ENCODE measurements at places on chromosomes 2 and 18. TPM values are rescaled to one million over a fixed set of nuclear protein-coding genes. Genes with fewer than 3 reads are reported as not detected.

- H3K4me3 ChIP-seq, result no peak overlapping the region
- no peak overlapping the region for H3K27ac ChIP-seq
- DNase-seq, result no peak
- H3K36me3 ChIP-seq, result no peaks in the 10 kb centered on the region
- peaks cover 62% of the 10 kb centered on the region for H3K27me3 ChIP-seq
These were observed 2.0 kb downstream of the BCL2 start for GRCh38 chr18:63317556-63317946.

DNA sequence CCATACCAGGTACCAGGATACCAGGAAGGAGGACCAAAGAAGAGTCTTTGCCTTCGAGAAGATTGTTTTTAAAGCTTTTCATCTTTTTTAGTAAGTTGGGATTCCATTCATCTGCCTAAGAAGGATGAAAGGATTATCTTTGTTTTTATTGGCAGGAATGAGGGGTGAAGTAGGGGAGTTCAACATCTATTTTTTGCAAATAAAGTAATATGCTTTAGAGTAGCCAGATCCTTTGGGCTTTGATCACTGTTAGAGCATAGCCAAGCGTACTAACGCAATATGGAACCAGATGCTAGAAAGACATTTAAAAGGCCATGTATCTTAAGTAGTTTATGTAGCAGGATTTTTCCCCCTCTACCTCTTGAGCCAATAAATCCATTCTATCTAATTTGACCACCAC is 133.0 kb downstream of the PRPF40A start:
- H3K36me3 ChIP-seq, result no peaks in the 10 kb centered on the region
- no peaks in the 10 kb centered on the region for H3K27me3 ChIP-seq
- DNase-seq, result no peak
- H3K4me3 ChIP-seq, result no peak overlapping the region
- peaks cover 8% of the 10 kb centered on the region for H3K4me1 ChIP-seq

GRCh38 chr18:26768385-26768784 is 97.1 kb downstream of the AQP4 start:
- peaks cover 7% of the 10 kb centered on the region for H3K4me1 ChIP-seq
- H3K4me3 ChIP-seq, result no peak overlapping the region
- no peak overlapping the region for H3K27ac ChIP-seq
- DNase-seq, result peak; percentile 22

SLC35G4 gene
- not detected for total RNA-seq

GRCh38 chr2:170206246-170206645 is 28.3 kb downstream of the MYO3B start:
- H3K27me3 ChIP-seq, result no peaks in the 10 kb centered on the region
- no peak overlapping the region for H3K27ac ChIP-seq
- no peak overlapping the region for H3K4me3 ChIP-seq
- H3K36me3 ChIP-seq, result no peaks in the 10 kb centered on the region
- H3K4me1 ChIP-seq, result no peaks in the 10 kb centered on the region
- DNase-seq, result no peak

OR6B2 gene
- not detected for total RNA-seq

DUSP2 gene
- total RNA-seq, result not detected

DNA sequence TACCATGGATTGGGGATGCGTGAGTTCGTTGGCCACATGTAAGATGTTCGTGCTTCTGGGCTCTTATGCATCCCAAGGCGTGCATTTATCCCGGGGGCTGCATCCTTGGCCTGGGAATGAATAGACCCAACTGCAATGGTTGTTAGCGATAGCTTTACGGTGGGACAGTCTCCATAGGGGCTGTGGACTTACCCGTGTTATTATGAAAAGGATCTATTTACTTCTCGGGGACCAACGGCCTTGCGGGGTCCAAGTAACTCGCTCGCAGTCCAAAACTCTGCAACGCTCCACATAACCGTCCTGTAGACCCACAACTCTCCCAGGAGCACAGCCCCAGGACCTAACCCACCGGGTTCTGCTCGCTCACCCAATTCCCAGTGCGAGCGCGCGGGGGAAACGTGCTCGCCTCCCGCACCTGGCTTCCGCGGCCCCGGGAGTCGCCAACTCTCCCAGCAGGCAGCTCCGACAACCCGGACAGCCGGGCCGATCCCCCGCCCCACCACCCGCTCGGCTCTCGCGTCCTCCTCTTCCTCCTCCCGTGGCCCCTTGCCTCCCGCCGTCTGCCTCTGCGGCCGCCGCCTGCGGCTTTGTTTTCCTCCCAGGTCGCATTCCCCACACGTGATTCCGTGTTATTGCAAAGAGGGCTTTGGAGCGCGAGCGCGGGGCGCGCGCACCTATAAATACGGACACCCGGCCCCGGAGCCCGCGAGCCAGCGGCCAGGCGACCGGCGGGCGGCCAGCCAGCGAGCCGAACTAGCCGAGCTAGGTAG is at the start of gene CABLES1:
CABLES1 (plus strand) TSS at position 706 of the 770 bp plus-strand sequence. CDS start 278 bp downstream, outside the sequence.
- H3K27ac ChIP-seq, result no peak within 1 kb of the TSS
- peaks cover 16% of the 10 kb centered on the region for H3K4me1 ChIP-seq
- H3K4me3 ChIP-seq, result peak within 1 kb of the TSS; percentile 59
- peaks cover 48% of the 10 kb centered on the region for H3K27me3 ChIP-seq

CPO gene
- not detected for total RNA-seq

DNA sequence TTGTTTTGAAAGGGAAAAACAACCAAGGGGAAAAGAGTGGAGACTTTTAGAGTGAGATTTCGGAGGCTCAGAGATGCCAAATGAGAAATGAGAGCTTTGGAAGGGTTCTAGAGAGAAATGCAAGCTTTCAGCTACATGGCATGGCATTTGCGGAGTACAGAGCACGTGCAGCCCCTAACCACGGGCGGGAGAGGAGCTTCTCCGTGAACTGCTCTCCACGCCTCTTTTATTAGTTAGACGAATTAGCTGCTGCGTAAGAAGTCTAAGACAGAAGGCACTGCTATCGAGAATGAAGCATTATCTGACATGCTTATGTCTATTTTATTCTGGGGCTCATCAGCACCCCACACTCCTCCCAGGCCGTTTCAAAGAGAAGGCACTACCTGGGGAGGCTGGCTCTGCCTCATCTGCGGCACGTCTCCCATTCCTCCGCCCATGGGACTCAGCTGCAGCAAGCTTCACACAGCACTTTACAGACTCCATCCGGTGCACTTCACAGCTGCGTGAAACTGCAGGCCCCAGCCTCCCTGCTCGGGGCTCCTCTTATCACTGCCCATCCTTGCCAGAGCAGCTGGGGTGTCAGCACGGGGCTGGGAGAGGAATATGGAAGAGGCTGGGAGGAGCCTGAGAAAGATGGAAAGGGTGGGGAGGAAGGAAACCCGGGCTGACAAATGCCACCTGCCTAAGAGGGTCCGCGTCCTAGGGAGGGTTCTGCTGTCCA is 207.3 kb upstream of the APCDD1 start:
- H3K4me1 ChIP-seq, result peaks cover 4% of the 10 kb centered on the region
- H3K27me3 ChIP-seq, result no peaks in the 10 kb centered on the region
- H3K27ac ChIP-seq, result no peak overlapping the region
- no peak overlapping the region for H3K4me3 ChIP-seq
- no peak for DNase-seq

GRCh38 chr2:14148216-14148615 is 484.3 kb upstream of the LRATD1 start:
- no peaks in the 10 kb centered on the region for H3K4me1 ChIP-seq
- no peak overlapping the region for H3K4me3 ChIP-seq
- no peak for DNase-seq
- no peaks in the 10 kb centered on the region for H3K36me3 ChIP-seq
- no peak overlapping the region for H3K27ac ChIP-seq

POLR1A gene
- total RNA-seq, result 23.8 TPM

DNA sequence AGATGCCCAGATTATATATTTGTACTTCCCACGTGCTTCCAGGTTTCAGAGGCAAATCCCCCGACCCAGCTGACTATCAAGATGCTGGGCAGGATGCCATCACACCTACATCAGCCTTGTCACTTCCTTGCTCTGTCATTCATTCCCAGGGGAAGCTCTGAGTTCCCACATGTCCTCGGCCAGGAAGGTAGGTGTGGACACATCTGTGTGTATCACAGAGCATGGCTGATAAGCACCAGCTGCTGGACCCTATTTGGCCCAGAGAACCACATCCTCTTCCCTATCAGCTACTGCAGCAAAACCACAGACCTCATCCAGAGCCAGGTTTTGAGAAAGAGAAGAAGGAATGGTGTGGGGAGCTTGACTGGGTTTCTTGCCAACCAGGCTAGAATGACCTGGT is 31.9 kb upstream of the ITGA6 start:
- H3K27ac ChIP-seq, result no peak overlapping the region
- DNase-seq, result no peak
- H3K4me1 ChIP-seq, result peaks cover 15% of the 10 kb centered on the region
- H3K27me3 ChIP-seq, result no peaks in the 10 kb centered on the region
- no peaks in the 10 kb centered on the region for H3K36me3 ChIP-seq

DNA sequence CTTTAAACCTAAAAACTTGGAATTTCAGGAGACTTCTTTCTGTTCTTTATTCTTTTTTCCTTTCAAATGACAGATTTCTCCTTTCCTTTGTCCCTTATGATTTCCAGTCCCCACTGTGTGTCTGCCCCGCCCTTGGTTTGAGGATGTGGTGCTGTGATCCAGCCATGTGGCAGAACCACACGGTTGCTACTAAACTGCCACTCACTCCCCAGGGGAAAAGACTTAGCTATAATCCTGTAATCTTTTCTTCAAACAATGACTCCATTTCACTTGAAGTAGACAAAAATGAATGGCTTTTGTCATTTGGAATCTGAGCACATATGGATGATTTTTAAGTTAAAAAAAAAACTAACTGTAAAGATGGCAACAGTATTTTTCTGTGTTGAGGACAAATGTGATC is 76.2 kb upstream of the STAM2 start:
- H3K27me3 ChIP-seq, result no peaks in the 10 kb centered on the region
- peak; percentile 36 for DNase-seq
- no peak overlapping the region for H3K27ac ChIP-seq
- no peaks in the 10 kb centered on the region for H3K36me3 ChIP-seq

DNA sequence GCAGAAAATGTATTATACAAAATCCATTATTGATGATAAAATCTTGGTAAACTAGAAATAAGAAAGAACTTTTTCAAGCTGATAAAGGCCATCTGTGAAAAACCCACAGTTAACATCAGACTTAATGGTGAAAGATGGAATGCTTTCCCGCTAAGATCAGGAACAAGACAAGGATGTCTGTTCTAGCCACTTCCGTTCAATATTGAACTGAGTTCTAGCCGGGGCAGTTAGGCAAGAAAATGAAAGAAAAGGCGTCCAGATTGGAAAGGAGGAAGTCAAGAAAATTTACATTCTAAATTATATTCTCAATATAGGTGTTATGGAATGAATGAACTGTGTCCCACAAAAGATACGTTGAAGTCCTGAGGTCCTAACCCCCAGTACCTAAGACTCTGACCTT is 39.1 kb upstream of the DTNB start:
- no peak overlapping the region for H3K27ac ChIP-seq
- peaks cover 9% of the 10 kb centered on the region for H3K4me1 ChIP-seq
- no peaks in the 10 kb centered on the region for H3K27me3 ChIP-seq
- no peaks in the 10 kb centered on the region for H3K36me3 ChIP-seq
- DNase-seq, result no peak
- no peak overlapping the region for H3K4me3 ChIP-seq

DNA sequence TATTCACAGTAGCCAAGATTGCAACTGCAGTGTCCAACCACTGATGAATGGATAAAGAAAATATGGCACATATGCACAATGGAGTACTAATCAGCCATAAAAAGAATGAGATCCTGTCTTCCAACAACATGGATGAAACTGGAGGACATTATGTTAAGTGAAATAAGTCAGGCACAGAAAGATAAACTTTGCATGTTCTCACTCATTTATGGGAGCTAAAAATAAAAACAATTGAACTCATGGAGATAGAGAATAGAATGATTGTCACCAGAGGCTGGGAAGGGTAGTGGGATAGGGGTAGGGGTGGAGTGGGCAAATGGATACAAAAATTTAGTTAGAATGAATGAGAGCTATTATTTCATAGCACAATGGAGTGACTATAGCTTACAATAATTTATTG is 305.5 kb upstream of the ETAA1 start:
- H3K36me3 ChIP-seq, result no peaks in the 10 kb centered on the region
- H3K27ac ChIP-seq, result no peak overlapping the region
- H3K4me3 ChIP-seq, result no peak overlapping the region
- no peak for DNase-seq
- no peaks in the 10 kb centered on the region for H3K4me1 ChIP-seq

- no peaks in the 10 kb centered on the region for H3K27me3 ChIP-seq
- H3K36me3 ChIP-seq, result no peaks in the 10 kb centered on the region
- no peak overlapping the region for H3K27ac ChIP-seq
These were observed 6.8 kb upstream of the TAF1B start for GRCh38 chr2:9836517-9836916.

GRCh38 chr18:21593540-21594257 is 6.8 kb downstream of the ESCO1 start:
- no peak overlapping the region for H3K4me3 ChIP-seq
- no peak overlapping the region for H3K27ac ChIP-seq
- peaks cover 2% of the 10 kb centered on the region for H3K4me1 ChIP-seq
- no peaks in the 10 kb centered on the region for H3K36me3 ChIP-seq
- no peak for DNase-seq
- H3K27me3 ChIP-seq, result no peaks in the 10 kb centered on the region

DNA sequence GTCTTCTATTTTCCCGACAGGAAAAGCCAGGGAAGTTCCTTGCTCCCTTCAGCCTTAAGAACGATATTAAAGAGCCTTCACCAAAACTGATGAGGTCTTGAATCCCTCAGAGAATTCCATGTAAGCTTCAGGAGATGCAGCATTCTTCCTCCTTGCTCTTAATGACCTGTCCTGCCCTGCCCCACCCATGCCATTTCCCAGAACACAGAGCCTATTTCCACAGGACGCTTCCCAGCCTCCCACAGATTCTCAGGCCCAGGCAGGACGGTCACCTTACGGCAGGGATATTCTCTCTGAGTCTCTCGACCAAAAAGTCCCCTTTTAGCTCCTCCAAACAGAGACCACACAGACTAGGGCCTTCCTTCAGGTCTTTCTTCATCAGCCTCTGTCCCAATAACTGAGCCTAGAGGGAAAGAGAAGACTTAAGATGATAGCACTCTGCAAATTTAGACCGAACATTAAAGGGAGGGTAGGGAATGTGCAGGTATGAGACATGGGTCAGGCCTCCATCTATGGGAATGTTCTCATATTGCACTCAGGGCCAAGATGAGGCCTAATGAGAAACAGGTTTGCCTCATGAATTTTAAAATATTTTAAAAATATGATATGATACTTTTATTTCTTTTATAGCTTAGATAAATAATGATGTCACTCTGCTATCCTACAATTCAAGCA is 62.1 kb downstream of the COBLL1 start:
- no peak for DNase-seq
- H3K4me1 ChIP-seq, result peaks cover 3% of the 10 kb centered on the region
- no peak overlapping the region for H3K4me3 ChIP-seq

DNA sequence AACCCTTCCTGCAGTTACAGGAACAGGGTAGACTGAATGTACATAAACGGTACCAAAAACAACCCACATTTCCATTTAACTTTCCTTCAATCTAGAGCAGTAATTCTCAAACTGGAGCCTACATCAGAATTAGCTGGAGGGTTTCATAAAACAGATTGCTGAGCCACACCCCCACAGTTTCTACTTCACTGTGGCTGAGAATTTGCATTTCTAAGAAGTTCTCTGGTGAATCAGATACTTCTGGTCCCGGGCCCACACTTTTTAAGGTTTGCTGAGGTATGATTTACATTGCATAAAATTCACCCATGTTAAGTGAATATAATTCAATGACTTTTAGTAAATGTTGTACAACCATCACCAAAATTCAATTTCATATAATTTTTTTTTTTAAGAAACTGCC is 113.7 kb downstream of the SRBD1 start:
- H3K4me1 ChIP-seq, result no peaks in the 10 kb centered on the region
- H3K27me3 ChIP-seq, result no peaks in the 10 kb centered on the region
- DNase-seq, result no peak
- H3K4me3 ChIP-seq, result no peak overlapping the region

GRCh38 chr2:217695033-217695520 is 307.7 kb downstream of the TNS1 start:
- no peaks in the 10 kb centered on the region for H3K36me3 ChIP-seq
- no peak overlapping the region for H3K27ac ChIP-seq
- H3K4me1 ChIP-seq, result no peaks in the 10 kb centered on the region
- no peak overlapping the region for H3K4me3 ChIP-seq
- no peaks in the 10 kb centered on the region for H3K27me3 ChIP-seq

All from neural progenitor cell (in vitro differentiated cells).